ENCODE measurements at places on chromosomes 7 and 10. TPM values are rescaled to one million over a fixed set of nuclear protein-coding genes. Genes with fewer than 3 reads are reported as not detected.

Gene CFAP46
- 9.9 TPM for total RNA-seq

Gene RPA3
- 33.5 TPM for total RNA-seq

Gene RHEB
- 104 TPM for total RNA-seq

- no peak for DNase-seq
Measured at GRCh38 chr10:125441151-125441550, 241.8 kb downstream of the TEX36 start.

GRCh38 chr10:56346845-56347415 is 14.1 kb downstream of the ZWINT start:
- no peak for DNase-seq

DNA sequence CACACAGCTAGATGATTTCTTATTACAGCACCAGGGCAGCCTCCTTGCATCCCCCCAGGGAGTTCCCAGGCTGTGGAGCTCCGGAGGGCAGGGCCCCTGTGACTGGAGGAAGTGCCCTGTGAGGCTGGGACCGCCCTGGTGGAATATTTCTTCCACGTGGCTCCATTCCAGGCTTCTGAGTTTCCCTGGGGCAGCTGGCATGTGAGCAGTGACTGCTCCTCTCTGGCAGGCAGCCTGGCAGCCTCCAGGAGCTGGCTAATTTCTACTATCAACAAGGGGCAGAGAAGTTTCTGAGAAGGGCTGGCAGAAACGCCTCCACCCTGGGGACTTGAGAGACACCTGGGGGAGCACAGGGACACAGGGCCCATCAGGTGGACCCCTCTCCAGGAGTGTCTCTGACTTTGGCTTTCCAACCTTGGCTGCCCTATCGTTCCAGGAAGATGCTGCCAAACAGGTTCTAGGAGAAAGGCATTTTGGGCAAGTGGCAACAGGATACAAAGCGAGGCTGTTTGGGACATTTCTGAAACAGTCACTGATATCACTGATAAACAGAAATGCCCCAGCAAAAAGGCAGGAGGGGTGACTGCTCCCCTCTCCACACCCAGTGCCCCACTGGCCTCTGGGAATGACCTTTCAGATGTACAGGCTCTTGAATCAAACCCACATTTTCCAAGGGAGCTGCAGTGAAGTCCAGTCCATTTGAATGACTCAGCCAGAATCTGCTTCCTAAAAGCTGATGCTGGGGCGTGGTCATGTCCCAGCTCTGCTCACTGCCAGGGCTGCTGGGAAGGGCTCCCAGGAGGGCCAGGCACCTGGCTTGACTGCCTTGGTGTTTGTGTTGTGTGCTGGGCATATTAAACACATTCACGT is 16.1 kb downstream of the MYOF start:
- peak; percentile 96 for DNase-seq

Measured in thyroid gland (tissue), 4 donors.